LoVo (cell line): ENCODE measurements at places on chromosomes 5 and 9.

DNA sequence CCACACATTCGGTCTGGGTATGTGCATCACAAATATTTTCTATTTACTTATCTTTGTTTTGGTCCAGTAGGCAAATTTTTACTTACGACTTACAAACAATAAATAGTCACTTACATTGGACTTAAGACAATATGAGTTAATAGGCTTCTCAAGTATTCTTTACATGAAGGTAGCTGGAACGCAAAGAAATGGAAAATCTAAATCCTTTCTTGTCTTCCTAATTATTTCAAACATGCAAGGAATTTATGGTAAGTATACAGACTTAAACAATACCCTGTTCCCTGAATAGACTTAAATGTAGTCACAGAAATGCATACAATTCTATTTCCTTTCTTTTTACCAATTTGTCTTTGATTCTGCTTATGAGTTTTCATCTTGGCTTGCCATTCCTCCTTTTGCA, 262.6 kb upstream of the EFNA5 start:
- no peak for DNase-seq

GRCh38 chr5:180830253-180831138, 27.9 kb upstream of the MGAT1 start:
- no peak for DNase-seq

DNA sequence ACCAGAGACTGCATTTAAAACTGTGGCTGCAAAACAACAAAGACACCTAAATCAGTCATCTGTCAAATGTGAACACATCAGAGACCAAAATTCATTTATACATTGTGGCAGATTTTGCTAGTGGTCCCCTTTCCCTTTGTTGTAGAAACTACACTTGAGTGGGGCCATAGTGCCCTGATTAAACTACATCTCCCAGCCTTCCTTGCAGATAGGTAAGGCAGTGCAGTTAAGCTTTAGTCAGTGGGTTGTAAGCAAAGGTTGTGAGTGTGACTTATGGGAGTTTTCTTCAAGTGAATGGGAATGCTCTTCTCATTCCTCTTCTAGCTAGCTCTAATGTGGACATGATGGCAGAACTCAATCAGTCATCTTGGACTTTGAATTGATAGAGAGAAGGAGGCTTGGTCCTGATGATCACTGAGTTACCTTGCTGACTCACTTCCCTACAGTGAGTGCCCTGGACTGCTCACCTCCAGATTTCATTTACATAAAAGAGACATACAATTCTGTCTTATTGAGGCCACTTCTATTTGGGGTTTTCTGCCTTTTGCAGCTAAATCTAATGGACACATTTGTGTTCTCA, 35.2 kb upstream of the SPARC start:
- DNase-seq, result no peak

DNA sequence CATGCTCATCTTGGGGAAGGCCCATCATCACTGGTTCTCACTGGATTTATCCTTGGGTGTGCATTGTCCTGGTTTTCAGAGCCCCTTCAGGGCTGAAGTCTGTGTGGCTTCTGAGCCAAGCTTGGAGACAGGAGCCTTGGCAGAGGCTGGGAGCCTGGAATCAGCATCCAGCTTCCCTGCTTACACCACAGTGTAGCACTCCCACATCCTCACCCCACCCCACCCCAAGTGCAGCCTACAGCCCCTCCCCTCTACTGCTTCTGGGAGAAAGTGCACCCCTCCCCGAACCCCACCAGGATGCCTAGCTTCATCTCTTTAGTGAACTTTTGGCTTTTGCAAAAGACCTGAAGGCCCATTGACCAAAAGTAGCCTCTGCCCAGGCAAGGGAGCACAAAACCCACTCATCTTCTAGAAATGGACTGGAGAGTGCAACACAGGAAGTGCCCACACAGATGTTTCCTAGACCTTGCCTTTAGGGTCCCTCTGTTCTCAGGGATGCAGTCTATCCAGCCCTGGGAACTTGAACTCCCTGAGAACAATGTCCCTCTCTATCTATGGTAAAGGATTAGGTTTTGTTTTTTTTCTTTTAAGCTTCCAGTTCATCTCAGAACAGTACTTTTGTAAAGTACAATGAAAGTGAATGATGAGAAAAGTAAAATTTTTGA, 189.7 kb downstream of the PALM2AKAP2 start:
- no peak for DNase-seq

- DNase-seq, result no peak
Measured at GRCh38 chr5:151318850-151319732, 15.5 kb upstream of the SLC36A3 start.

DNA sequence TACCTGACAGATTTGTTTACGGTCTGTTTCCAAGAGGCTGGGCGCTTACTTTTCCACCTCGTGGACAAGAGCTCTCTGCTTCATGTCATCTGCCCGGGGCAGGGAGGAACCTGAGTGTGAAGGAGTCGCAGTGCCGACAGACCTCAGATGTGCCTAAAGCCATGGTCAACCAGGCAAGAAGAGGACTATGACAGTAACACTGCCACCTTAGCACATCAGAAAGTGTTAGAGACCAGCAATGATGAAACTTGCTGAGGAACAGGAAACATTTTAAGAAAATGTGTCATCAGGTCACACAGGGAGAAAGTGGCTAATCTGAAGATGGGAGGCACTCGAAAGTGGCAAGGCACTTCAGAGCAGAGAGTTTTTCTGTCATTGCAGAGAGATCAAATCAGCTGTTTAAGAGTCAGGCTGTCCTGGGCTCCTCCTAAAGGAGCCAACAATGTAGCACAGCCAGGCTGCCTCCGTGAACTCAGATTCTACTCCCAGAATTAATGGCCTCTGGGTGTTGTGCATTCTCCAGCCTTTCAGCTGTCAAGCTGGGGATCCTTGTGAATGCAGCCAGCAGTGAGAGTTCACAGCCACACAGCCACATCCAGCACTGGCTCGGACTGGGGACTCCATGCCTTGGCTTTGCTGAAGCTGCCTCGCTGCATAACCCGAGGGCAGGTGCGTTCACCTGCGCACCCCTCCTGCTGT, 94.6 kb downstream of the RAPGEF1 start:
- no peak for DNase-seq

- no peak for DNase-seq
Measured at GRCh38 chr9:86713470-86713869, 233.8 kb downstream of the GAS1 start.

DNA sequence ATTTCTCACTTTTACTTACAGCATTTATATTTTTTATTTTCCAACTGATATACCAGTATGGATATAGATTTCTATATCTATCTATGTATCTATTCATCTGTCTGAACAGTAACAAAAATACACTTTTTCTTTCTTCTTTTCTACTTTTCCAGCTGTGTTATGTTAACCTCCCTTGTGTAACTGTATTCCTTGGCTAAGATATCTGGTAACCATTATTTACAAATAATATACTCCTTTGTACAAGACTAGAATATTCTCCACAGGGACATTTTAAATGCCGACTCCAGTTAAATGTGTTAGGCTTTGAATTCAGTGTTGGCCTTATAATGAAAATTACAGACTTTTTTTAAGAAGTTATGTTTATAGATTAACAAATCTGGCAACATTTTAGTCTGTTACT, 168.7 kb downstream of the XRCC4 start:
- no peak for DNase-seq

GRCh38 chr5:161676103-161676502, 9.4 kb upstream of the GABRA6 start:
- DNase-seq, result peak; percentile 18

DNA sequence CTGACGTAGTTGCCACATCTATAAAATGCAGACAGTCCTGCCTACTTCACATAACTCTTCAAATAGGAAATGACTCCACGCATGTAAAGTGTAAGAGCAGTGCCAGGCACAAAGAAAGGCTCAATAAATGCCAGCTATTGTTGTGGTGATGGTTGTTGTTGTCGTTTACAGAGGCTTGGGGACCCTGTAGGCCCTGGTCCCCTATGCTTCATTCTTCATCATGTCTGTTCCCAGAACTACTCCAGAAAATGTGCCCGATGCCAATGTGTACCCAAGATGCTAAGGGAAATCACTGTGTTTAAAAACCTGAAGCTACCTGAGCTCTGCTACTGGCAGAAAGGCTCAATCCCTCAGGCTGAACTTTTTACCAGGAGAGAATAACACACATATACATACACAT, 9.1 kb downstream of the SLIT3 start:
- DNase-seq, result no peak

GRCh38 chr5:132474881-132475496, 15.6 kb downstream of the IRF1 start:
- no peak for DNase-seq

DNA sequence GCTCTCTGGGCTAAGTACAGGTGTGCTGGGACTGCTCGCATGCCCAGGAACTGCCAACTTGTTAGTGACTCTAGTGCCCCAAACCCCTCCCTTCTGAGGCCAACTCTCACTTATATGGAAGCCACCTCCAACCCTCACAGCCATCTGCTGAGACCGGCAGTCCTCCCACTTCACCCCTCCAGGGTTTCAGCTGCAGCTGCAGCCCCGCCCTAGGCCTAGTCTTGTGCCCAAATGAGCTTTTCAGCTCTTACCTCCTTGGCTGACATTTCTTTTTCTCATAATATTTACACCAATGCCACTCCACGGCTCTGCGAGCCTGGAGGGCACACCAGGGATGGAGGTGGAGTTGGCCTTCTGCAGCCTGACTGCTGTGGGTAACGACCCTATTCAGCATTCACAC, 166.6 kb downstream of the ROR2 start:
- DNase-seq, result no peak

DNA sequence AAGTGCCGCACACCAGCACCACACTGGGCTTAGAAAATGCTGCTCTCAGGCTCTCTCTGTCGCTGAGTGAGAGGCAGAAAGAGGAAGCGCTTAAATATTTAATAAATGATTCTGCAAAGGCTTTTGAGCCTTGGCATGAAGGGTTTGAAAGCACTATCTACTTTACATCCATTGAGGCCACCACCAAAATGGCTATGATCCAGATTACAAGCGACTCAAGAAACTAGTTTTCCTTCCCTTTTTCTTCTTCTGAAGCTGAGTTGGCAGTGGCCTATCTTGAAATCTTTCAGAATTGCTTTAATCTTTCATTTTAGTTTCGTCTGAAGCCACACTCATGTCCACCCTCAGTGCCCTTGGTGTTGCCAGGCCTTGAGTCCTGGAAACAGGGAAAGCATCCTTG, 59.5 kb downstream of the EBF1 start:
- no peak for DNase-seq

DNA sequence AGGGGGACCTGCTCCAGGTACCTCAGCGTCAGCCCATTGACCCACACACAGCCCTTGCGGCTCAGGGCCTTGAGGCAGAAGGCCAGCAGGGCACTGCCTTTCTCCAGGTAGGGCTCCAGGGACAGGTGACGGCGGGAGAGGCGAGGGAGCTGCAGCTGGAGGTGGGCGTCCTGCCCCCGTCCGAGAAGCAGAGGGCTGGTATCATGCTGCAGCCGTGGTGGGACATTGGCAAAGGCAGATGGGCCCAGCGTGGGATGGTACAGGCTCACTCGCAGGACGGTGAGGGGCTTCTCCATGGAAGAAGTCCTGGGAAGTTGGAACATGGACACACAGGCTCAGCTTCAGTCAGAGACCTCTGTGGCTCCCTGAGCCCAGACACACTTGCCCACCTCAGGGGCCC, 2.5 kb upstream of the DCANP1 start:
- DNase-seq, result no peak
